ENCODE measurements at places on chromosomes 1 and 21.

DNA sequence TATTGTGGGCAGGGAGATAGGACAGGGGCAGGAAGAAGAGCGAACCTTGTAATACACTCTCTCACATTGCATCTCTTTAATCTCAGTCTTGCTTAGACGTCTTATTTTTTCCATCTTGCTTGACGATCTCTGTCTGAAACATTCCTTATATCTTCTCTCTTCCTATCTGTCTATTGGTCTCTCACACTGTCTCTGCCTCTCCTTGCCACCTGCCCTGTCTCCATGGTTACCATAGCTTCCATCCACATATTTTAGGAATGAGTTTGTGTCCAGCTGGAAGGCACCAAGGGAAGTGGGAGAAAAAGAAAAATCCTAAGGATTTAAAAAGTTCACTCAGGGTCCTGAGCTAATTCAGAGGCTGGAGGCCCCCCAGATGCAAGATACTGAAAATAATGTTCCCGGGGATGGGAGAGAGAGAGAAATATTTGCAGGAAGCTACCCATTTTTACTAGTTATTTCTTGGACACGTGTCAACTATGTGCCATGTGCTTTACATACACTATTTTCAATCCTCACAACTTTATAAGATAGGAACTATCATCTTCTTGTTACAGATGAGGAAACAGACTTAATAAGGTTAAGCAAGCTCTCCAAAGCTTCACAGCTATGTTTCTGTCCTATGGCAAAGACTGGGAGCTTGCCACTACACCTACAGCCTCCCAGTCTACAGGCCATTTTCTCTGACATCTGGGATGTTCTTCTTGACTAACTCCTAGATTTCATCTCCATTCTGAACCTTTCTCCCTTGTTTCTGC lies 933 bp downstream of the ANKRD34A start:
- no peak for DNase-seq

DNA sequence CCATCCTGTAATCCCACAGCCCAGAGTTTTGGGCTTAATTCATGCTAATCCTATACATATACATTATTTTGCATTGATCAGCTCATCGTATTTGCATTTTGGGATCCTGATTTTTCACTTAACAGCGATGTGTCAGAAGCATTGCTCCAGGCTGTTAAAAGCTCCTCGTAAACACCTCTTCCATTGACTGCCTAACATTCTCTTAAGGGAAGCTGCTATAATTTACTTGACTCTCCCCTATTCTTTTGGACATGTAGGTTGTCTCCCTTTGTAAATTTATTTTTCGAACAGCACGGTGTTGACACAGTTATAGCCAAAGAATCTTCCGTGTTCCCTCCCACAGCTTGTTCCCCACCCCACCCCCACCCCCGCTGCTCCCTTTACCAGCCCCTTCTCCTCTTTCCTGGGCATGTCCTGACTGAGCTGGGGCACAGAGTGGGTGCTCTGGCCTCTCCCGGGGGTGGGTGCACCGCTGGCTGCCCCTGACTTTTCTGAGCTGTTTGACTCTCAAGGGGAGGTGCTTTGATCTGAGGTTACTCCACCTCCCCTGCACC lies 22.8 kb downstream of the LDLRAP1 start:
- no peak for DNase-seq

- DNase-seq, result no peak
Observed at GRCh38 chr1:233607252-233608119, 6.4 kb upstream of the KCNK1 start.

- DNase-seq, result no peak
Observed at GRCh38 chr1:220076861-220077762, 12.5 kb downstream of the BPNT1 start.

GRCh38 chr1:213680677-213681325 lies 307.0 kb upstream of the PROX1 start:
- no peak for DNase-seq

DNA sequence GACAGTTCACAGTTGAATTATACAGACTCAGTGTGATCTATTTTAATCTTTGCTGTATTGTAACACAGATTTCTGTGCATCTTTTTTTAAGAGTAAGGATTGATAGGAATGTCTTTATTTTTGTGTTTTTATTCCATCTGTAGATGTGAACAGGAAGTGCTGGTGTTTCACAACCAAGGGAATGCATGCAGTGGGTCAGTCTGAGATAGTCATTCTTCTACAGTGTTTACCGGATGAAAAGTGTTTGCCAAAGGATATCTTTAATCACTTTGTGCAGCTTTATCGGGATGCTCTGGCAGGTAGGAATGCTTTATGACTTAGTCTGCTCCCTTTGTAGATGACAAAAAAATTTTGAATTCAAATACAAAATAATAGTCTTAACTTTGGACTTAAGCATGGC lies 84.5 kb downstream of the CC2D1B start:
- DNase-seq, result no peak

DNA sequence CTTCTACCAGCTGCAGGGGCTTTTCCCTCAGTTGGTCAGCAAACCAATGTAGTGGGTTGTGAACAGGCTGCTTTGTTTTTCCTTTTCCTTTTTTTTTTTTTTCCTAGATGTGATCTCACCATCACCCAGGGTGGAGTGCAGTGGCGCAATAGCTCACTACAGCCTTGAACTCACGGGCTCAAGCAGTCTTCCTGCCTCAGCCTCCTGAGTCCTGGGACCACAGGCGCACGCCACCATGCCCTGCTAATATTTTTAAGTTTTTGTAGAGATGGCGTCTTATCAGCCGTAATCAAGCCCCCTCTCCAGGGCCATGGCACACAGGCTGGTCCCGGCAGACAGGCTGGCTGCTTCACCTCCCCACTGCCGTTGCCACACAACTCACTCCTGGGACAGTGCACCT lies 3.4 kb upstream of the TRIM11 start:
- no peak for DNase-seq

DNA sequence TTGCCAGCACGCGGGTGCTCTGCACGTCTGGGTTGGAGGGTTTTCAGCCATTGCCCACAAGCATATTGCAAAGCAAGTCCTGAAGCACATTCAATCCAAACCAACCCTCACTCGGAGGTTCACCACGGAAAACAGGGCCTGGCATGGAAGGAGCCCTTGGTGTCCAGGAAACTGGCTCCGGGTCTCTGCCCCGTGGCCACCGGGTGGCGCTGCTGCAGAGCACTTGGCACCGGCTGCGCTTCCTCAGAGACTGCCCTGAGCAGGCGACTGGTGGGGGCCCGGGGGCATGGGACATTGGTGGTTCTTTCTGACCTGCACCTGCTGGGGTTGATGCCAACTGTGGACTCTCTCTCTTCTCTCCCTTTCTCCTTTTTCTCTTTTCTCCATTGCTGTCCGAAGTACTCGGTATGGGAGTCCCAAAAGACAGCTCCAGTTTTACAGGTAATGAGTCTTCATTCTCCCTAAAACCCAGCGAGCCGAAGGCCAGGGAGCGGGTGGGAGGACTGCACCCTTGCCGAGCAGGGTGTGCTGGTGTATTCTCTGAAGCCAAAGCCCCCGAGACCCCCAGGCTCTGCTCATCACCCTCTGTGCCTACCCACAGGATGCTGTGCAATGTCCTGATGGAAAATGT lies 4.1 kb upstream of the KCNAB2 start:
- no peak for DNase-seq

DNA sequence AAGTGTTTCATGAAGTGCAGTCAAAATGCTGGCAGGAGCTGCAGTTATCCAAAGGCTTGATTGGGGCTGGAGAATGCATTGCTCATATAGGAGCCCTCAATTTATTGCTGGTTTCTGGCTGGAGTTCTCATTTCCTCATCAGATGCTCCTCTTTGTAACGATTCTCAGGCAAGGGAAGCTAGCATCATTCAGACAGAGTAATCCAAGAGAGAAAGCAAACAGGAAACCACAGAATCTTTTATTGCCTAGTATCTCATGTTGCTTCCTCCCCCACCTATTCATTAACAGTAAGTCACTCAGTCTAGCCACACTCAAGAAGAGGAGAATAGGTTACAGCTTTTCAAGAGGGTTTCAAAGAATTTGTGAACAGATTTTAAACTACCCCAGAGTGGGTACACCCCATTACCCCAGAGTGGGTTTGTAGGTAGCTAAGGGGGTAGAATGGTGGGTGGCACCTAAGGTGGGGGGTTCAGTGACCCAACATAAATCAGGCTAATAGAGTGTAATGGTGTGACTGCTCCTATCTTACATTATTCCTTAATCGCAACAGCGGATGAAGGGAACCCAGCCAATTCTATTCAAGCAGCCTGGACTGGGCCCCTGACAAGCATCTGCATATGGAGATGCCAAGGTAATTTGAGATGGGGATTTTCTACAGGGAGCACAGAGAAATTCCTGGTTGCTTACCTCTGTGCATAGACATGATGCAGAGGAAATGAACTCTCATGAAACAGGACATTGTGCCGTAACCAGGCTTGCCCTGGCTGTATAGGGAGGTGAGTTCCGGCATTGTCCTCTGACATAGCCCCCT lies 67.1 kb downstream of the KCNJ15 start:
- DNase-seq, result no peak

DNA sequence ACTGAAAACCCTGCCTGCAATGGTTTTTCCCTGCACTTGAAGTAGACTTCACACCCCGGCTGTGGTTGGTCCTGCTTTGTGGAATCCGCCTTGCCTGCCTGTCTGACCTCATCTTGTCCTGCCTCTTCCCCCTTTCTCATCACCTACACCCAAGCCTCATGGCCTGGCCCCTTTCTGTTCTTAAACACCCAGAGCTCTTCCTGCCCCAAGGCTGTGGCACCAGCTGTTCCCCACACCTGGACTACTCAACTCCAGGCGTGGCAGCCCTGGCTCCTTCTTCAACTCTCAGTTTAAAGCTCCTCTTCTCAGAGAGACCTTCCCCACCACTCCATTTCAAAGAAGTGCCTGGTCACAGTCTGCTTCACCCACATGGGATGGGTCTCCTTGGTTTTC lies 27.0 kb downstream of the KIAA1614 start:
- DNase-seq, result no peak

GRCh38 chr1:19110257-19110927 lies 99.7 kb downstream of the UBR4 start:
- no peak for DNase-seq

DNA sequence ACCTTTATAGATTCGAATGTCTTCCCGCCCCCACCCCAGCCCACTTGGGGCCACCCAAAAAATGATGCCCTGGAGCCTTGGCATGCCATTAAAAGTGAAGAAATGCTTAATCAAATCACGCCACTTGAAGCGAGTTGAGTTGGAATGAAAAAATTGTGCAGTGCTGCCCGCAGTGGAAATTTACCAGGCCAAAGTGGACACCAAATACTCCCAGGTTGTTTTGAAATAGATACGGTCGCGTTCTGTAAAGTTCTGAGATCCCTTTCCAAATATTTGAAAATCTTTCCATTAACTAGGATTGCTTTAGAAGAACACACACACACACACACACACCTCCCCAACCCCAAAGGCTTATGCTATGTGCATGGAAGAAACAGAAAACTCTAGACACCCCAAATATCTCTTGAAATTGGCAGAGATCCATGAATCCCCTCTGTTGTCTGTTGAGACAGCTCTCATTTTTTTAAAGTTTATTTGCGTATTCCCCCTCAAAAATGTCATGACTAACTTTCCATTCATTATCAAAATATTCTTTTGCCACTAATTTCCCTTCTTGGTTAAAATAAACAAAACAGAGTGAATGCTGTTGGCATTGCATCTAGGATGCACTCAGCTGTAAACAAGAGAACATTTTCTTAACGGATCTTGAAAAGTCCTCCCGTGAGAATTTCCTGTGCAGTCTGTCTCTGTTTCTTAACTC lies 142.3 kb upstream of the KCNE2 start:
- no peak for DNase-seq

DNA sequence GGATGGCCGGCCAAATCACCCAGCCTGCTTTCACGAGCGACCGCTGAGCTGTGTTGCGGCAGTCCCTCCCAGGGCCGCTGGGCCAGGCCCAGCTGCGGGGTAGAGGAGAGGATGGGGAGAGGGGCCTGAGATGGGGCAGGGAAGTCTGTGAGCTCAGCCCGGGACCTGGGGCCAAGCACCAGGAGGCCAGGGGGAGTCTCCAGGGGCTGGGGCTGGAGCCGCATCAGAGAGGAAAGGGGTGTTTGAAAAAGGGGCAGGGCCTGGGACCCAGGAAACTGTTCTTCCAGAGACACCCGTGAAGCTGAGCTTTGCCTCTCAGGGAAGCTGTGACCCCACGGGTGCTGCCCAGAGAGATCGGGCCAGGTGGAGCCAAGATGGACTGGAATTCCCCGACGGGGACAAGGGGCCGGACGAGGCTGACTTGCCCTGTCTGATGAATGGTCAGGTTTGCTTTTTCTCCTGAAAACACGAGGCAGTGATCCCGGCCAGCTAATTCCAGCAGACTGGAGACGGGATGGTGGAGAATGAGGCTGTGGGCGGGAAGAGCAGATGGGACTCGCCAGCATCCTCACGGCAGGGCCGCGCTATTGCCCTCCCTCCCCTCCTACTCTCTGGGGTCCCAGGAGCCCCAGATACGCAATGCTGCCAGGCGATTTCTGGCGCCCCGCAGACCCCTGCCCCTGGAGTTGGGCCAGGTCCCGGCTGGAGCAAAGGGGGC lies 40.3 kb upstream of the COL18A1 start:
- no peak for DNase-seq

DNA sequence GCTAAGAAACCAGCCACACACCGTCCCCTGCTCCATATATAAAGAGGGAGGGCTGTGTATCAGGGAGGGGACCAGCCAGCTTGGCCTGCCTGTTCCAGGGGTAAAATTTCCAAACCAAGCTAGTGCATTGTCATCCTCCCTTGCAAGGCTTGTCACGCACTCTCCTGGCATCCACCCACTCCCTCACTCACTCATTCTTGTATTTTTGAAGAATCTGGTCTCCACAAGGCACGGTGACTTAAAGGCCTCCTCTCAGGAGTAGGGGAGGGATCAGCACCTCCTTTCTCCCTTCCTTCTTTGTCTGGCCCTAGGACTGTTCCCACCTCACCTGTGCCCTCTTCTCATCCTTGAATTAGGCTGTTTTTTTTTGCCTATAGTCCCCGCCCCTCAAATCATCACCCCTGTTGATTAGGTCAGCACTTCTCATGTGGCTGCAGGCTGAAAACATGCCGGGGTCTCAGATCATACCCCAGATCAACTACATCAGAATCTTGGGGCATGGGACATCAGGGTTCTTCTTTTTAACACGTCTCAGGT lies 5.0 kb downstream of the ABCA4 start:
- DNase-seq, result no peak

- DNase-seq, result no peak
Observed at GRCh38 chr1:52243221-52243987, 101.5 kb downstream of the ZFYVE9 start.
